Muscle of arm (tissue), 14 donors: ENCODE measurements at places on chromosomes 6 and 20. TPM values are rescaled to one million over a fixed set of nuclear protein-coding genes. Genes with fewer than 3 reads are reported as not detected.

Gene CLDN20
- 0.21 TPM for polyA plus RNA-seq

Gene C6orf52
- polyA plus RNA-seq: 1.6 TPM

Gene CNKSR3
- polyA plus RNA-seq: 16.4 TPM

Gene SLC17A3
- not detected for polyA plus RNA-seq

GRCh38 chr6:169243661-169244060 is 10.0 kb downstream of the THBS2 start:
- DNase-seq: no peak

DNA sequence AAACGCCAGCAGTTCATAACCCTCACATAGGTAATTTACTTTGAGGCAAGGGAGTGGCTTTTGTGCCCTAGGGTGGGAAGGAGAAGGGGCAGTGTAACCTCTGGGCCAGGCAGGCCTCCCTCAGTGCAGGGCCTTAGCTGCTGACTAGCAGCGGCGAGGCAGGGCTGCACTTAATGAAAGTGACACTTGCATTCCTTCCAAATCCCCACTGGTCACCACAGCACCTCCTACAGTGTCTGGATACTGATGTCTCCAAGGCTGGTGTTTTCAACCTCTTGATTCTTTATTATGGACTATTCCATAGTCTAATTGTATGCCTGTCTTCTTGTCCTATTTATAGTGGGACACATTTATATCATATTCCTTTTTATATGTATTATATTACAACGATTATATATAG is 152.7 kb downstream of the LY86 start:
- no peak for DNase-seq

DNA sequence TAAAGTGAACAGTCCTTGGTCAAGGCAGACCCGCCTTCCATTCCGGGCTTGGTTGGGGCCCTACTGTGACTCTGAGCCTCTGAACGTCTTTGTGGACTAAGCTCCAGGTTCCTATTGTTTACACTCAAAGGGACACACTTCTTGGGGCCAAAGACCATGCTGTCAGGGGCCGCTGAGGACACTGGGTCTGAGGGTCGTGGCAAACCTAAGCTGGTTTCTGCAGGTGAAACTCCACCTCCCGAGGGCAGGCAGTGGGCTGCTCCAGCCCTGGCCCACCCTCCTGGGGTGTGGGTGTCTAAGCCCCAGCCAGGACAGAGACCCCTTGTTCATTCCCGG is 43.1 kb downstream of the DSTN start:
- DNase-seq: no peak

- DNase-seq: no peak
These were observed 53.0 kb upstream of the TCF21 start for GRCh38 chr6:133835901-133836300.

DNA sequence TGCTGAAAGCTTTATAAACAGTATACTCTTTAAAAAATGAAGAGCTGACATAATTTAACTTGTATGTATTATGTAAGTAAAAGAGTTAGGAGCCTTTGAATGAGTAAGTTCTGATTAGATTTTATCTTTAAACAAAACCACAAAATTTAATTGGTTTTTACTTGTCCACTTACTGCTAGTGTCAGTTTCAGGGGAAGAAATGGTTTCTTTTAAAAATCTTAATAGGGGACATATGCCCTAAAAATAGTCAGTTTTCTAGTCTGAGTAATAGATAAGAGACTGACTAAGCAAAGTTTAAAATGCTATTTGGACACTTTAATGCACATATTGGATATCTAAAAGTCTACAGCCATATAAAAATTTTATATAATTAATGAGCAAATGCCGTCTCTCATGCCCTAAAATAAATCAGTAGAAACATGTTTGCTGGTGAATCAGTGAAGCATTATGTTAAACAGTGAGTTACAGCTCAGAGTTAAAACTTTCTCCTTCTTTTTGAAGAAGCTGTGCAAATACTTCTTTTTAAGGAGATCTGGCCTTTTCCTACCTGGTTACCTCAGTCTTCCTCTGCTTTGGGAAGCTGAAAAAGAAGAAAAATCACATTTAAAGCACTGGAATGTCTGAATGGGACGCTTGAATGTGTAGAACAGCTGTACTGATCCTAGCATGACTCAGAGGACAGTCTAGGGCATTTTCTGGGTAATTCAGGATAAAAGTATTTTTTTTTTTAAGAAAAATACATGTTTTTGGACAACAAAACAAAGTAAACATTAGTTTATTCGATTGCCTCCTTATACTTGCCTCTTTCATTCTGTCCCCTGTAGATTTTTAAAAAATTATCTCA is 55.3 kb downstream of the CDH26 start:
- no peak for DNase-seq

- no peak for DNase-seq
These were observed 516.0 kb downstream of the LMBRD1 start for GRCh38 chr6:69280858-69281257.

GRCh38 chr6:25175196-25175595 is 104.0 kb upstream of the CARMIL1 start:
- no peak for DNase-seq

DNA sequence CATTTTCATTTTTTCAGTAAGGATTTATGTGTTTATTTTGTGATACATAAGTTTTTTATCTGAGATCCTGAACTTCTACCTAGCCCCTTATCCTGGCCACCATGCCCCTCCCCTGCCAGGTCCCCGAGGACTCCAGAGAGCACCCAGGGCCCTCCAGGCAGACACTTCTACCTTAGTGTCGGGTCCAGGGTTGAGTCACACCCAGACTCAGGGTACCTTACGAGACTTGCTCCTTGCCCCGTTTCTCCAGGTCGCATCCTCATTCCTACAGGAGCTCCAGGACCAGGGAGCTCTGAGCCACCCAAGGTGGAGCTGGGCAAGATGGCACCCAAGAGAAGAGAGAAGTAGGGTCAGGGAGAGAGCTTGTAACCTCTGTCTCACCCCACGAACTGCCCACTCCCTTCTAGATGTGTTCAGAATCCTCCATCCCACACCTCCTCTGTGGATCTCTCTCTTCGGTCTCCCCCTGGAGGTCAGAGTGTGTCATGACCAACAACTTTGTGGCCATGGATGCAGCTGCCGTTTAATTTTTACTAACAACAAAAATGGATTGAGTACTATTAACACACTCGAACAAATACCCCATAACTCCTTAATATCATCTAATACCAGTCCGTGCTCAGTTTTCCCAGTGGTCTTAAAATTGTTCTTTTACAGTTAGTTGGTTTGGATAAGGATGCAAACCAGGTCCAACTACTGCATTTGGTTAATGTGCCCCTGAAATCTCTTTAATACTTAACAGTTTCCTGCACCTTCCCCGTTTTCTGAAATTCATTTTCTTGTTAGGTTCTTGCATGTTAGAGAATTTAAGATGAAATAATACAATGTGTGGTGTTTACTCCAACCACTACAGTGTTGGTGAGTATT is 130.6 kb upstream of the INSM1 start:
- peak; percentile 26 for DNase-seq
